Liver (tissue), 10 donors: ENCODE measurements at places on chromosomes 5 and 9. TPM values are rescaled to one million over a fixed set of nuclear protein-coding genes. Genes with fewer than 3 reads are reported as not detected.
A peak's percentile ranks its signal among the peaks of the same experiment; 100 is the strongest.

- no peaks in the 10 kb centered on the region for H3K4me1 ChIP-seq
- H3K27ac ChIP-seq, result no peak overlapping the region
- H3K4me3 ChIP-seq, result no peak overlapping the region
- DNase-seq, result no peak
- no peaks in the 10 kb centered on the region for H3K36me3 ChIP-seq
Measured at GRCh38 chr5:156971848-156972525, 9.0 kb upstream of the TIMD4 start.

GRCh38 chr9:122213589-122214413, 15.0 kb downstream of the LHX6 start:
- H3K4me3 ChIP-seq, result peak overlapping the region; percentile 39
- peak; percentile 80 for DNase-seq
- H3K4me1 ChIP-seq, result no peaks in the 10 kb centered on the region
- H3K27ac ChIP-seq, result no peak overlapping the region

GRCh38 chr5:61397238-61397637, 65.2 kb downstream of the ZSWIM6 start:
- no peaks in the 10 kb centered on the region for H3K36me3 ChIP-seq
- H3K4me3 ChIP-seq, result no peak overlapping the region
- no peaks in the 10 kb centered on the region for H3K27me3 ChIP-seq
- no peak overlapping the region for H3K27ac ChIP-seq
- DNase-seq, result no peak
- peaks cover 16% of the 10 kb centered on the region for H3K4me1 ChIP-seq

DNA sequence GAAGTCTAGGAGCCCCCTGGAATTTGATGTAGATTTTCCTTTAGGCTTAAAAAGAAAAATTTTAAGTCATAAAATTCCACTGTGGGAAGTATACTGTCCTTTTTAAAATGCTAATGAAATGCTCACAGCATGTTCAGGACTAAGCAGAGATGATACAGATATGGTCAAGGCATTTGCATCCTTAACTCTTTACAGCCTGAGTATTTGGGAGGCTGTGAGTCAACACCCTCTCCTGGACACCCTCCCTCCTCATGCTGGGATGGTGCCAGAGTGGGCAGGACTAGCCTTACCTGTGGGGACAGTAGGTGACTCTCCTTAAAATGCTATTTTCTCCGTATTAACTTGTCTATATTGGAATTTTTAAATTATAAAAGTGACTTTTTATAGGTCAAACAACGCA, 197.4 kb upstream of the ELL2 start:
- H3K4me3 ChIP-seq, result no peak overlapping the region
- no peaks in the 10 kb centered on the region for H3K4me1 ChIP-seq
- H3K27me3 ChIP-seq, result no peaks in the 10 kb centered on the region
- no peaks in the 10 kb centered on the region for H3K36me3 ChIP-seq
- no peak for DNase-seq

DNA sequence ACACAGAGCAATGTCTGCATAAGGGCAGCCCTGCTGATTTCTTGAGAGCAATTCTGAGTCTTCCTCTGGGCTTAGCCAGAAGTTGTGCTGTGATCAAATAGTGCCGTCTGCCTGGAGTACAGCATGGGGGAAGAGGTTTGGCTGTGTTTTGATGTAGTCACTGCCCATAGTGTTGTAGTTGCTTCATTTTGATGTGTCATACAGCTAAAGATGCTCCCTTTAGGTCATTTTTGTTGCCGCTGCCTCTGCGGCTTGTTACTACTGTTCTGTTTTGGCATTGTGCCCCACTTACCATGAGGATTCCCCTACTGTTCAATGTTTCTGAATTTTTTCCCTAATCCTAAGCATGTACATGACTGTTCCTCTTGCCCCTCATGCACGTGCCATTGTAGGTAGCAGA, 23.0 kb downstream of the SLC36A1 start:
- H3K27me3 ChIP-seq, result no peaks in the 10 kb centered on the region
- no peak overlapping the region for H3K4me3 ChIP-seq
- DNase-seq, result peak; percentile 22
- H3K4me1 ChIP-seq, result no peaks in the 10 kb centered on the region
- peaks cover 5% of the 10 kb centered on the region for H3K36me3 ChIP-seq

DNA sequence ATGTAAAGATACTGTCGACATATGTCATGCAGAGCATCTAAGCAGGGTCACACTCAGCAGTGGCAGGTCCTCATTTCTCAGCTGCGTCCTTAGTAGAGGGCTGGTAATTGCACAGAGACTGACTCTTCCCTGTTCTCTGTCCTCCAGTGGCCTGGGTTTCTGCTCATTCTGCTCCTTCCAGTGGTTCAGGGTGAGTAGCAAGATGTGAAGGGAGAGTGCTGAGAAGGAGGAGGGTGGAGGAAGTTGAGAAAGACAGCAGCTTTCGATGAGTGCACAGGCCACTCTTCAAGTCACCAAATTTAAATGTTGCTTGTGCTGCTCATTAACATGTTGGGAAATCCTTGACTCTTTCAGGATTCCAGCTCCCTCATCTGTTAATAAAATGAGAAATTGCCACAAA, 203.9 kb downstream of the FBXL7 start:
- H3K4me3 ChIP-seq, result no peak overlapping the region
- H3K4me1 ChIP-seq, result no peaks in the 10 kb centered on the region
- no peak for DNase-seq

DNA sequence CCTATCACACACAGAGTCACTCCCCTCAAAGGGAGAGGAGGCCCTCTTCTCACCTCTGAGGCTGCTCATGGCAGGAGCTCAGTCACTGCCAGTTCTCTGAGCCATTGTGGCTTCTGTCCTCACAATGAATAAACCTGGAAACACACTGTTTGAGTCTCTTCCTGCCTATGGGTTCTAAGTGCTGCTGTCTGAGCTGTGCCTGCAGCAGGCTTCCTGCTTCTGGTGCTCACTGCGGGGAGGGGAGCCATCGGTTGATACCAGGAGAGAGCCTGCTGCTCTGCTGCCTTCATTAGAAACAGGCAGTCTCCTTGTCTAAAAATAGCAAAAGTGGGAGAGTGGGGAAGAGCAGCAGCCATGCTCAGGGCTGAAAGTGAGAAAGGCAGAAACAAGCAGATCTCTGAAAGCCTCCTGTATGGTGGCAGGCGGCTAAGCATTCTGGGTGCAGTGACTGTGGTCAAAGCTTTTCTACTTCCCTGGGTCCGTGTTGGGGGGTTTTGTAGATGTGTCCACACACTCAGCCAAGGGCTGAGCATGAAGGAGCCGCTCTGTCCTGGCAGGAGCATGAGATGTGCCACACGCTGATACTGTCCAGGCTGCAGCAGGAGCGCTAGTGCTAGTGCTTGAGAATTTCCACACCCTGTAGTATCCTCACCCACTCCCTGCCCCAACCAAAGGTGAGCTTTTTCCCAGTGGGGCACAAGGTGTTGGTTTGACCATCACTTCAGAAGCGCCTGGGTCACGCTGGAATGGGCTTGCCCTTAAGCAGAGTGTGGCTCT, 34.2 kb downstream of the PRKACG start:
- H3K36me3 ChIP-seq, result no peaks in the 10 kb centered on the region
- H3K27ac ChIP-seq, result no peak overlapping the region
- H3K4me3 ChIP-seq, result no peak overlapping the region

DNA sequence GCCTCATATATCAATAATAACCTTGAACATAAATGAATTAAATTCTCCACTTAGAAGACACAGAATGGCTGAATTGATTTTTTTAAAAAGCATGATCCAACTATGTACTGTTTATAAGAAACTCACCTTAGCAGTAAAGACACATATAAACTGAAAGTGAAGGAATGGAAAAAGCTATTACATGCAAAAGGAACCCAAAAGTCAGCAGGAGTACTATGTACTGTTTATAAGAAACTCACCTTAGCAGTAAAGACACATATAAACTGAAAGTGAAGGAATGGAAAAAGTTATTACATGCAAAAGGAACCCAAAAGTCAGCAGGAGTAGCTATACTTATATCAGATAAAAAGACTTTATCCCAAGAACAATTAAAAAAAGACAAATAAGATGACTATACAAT, 204.8 kb downstream of the TMEM161B start:
- H3K27ac ChIP-seq, result no peak overlapping the region
- no peak overlapping the region for H3K4me3 ChIP-seq
- no peaks in the 10 kb centered on the region for H3K4me1 ChIP-seq
- no peaks in the 10 kb centered on the region for H3K36me3 ChIP-seq
- DNase-seq, result no peak

GRCh38 chr5:87746891-87747377, 334.2 kb upstream of the CCNH start:
- DNase-seq, result no peak
- no peak overlapping the region for H3K4me3 ChIP-seq
- no peaks in the 10 kb centered on the region for H3K36me3 ChIP-seq
- H3K4me1 ChIP-seq, result no peaks in the 10 kb centered on the region

DNA sequence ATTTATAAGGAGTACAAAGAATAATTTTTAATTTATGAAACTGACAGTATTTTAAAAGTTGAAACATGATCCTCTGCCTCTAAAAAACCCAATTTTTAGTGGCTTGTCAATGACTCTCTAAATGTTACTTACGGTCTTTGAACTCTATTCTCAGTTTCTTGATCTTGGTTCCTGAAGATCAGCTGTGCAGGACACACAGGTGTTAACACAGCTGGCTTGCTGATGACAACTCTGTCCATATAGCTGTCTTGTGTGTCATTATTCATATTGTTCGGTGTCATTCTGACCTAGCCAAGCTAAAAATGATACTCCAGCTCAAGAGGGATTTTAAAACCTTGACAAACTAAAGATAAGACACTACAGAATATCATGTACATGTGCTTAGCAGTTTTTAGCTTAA, 314.5 kb downstream of the CCDC171 start:
- no peaks in the 10 kb centered on the region for H3K36me3 ChIP-seq
- DNase-seq, result no peak
- H3K4me1 ChIP-seq, result no peaks in the 10 kb centered on the region
- H3K4me3 ChIP-seq, result no peak overlapping the region
- no peaks in the 10 kb centered on the region for H3K27me3 ChIP-seq
- no peak overlapping the region for H3K27ac ChIP-seq

DNA sequence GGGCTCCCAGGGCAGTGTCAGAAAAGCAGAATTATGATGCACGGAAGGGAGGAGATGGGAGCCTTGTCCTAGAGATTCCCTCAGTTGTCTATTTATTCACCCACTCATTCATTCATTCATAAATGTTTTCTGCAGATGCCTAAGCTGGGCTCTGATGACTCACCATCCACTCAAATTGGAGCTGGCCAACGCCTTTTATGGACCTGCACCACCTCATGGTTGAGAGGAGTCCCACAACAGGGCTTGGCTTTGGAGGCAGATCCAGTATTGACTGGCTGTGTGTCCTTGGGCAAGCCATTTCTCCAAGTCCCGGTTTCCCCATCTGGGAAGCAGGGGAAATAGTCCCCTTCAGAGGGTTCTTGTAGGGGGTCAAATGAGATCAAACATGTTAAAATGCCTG, 227.8 kb downstream of the MELK start:
- H3K36me3 ChIP-seq, result no peaks in the 10 kb centered on the region
- no peaks in the 10 kb centered on the region for H3K4me1 ChIP-seq
- H3K27me3 ChIP-seq, result no peaks in the 10 kb centered on the region
- no peak overlapping the region for H3K27ac ChIP-seq
- H3K4me3 ChIP-seq, result no peak overlapping the region
- no peak for DNase-seq

- H3K36me3 ChIP-seq, result no peaks in the 10 kb centered on the region
- no peak for DNase-seq
- H3K4me3 ChIP-seq, result no peak overlapping the region
- no peaks in the 10 kb centered on the region for H3K27me3 ChIP-seq
- H3K27ac ChIP-seq, result no peak overlapping the region
- no peaks in the 10 kb centered on the region for H3K4me1 ChIP-seq
Measured at GRCh38 chr5:111954516-111955395, 197.8 kb upstream of the NREP start.

COL27A1 gene
- total RNA-seq, result 13.3 TPM

PAEP gene
- not detected for total RNA-seq

C5orf34 gene
- total RNA-seq, result 3.0 TPM
